ENCODE measurements at places on chromosomes 5 and 9.

DNA sequence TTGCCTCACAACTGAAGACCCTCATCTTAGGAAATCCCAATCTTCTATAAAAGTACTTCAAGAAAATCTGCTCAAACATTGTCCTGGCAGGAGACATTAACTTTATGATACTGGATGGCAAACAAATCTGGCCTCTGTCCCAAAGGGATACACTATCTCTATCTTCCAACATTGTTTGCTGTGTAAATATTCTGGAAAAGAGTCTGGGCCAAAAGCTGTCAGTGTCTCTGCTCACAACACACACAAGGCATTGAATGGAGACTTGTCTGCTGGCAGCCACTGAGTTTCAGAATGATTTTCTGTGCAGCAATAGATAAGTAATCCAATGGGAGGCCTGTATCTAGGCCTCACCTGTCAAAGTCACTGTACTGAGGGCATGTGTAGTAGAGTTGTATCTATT lies 471.1 kb downstream of the DMAC1 start:
- DNase-seq: no peak

GRCh38 chr5:34687269-34688011 lies 31.3 kb downstream of the RAI14 start:
- no peak for DNase-seq

- DNase-seq: no peak
Observed at GRCh38 chr9:123129423-123129822, 96.0 kb downstream of the GPR21 start.

GRCh38 chr5:173807181-173807655 lies 80.9 kb upstream of the CPEB4 start:
- DNase-seq: no peak

DNA sequence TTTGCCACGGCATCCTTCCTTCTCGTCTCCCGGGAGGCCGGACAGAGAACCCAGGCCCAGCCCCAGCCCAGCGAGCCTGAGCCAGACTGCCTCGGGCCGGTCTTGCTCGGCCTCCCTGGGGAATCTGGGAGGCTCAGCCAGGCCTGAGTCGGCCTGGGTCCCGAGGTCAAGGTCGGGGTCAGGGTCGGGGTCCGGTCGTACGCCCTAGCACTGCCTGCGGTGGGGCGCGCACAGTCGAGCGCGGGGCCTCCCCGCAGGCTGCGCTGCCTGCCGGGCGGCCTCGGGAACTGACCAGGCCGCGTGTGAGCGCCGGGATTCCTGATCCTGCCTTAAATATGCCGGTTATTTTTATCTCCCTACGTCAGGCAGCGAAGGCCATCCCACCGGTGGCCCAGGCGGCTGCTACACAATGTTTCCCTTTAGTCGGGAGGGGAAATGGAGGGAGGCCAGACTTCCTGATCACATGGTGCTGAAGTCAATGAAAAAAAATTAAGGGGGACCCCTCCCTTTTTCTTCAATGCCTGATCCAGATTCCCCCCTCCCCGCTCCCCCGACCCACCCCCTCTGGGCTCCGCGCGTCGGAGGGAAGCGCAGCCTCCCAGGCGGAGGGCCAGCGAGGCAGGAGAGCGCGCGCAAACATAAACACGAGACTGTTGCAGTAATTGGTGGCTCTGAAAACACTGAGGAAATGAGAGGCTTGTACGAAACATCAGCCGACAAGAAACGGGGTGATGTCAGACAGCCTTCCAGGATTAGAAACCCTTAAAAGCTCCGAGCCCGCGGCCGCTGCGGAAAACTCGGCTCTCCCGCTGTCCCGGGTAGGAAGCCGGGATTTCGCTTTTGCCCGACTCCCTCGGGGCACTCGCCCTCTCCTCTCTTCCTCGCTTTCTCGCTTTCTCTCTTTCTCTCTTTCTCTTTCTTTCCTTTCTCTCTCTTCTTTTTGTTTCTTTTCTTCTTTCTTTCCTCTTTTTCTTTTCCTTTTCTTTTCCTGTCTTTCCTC lies 148.2 kb upstream of the KLF4 start:
- DNase-seq: peak; percentile 94

GRCh38 chr9:30522486-30522885 lies 1862.0 kb upstream of the ACO1 start:
- no peak for DNase-seq

GRCh38 chr5:50476549-50476948 lies 35.5 kb upstream of the EMB start:
- DNase-seq: no peak

DNA sequence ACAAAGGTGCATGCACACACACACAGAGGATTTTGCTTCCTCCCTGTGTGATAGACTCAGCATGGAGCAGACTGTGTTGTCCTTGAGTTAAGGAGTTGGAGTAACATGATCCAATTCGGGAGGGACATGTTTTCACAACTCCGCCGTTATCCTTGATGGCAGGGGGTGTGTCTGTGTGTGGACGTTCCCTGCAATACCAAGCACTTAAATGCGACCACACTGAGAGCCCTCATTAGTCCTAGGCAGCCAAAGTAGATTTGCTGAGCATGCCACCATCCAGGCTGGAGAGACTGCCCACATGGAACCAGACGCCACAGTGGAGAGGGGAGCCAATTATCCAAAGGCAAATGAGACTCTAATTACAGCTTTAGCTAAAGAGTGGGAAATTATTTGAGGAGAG lies 140.1 kb downstream of the DOCK2 start:
- no peak for DNase-seq

DNA sequence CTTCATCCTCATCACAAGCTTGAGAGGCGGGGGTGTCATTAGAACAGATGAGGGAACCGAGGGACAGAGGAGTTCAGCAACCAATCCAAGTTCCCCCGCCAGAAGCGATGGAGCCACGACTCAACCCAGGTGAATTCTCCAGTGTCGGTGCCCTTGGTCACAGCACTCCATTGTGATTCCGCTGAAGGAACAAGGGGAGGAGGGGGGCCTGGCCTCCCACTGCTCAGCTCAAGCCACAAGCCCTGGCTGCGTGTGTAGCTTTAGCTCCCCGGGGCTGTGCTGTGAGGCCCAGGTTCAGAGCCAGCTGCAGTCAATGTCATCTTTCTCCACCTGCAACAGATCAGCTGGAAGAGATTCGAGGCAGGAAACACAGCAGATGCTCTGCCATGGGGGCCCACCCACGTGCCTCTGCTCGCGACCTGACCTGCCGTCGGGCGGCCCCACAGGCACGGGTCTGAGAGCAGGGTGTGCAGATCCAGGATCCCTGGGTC lies 72.6 kb downstream of the GTF3C4 start:
- DNase-seq: no peak

GRCh38 chr9:114621975-114622609 lies 11.0 kb downstream of the TMEM268 start:
- DNase-seq: peak; percentile 54

GRCh38 chr5:134536876-134537275 lies 11.4 kb downstream of the JADE2 start:
- no peak for DNase-seq

GRCh38 chr5:179161901-179162300 lies 101.7 kb downstream of the ZNF354C start:
- no peak for DNase-seq

DNA sequence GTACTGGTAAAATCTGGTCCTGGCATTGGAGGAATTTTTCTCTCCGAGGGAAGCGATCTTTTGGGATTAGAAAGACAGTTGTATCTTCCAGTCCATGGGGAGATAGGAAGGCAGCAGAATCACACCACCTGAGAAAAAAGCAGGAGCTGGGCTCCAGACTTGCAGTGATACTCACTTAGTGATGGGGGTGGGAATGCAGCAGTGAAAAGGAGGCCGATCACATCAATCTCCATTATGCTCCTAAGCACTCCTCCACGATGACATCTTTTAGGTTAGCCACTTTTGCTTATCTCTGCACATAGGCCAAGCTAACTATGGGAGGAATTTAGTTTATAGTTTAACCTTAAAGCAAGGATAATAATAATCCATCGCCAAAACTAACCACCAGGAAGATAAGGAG lies 219.0 kb downstream of the DMAC1 start:
- no peak for DNase-seq

DNA sequence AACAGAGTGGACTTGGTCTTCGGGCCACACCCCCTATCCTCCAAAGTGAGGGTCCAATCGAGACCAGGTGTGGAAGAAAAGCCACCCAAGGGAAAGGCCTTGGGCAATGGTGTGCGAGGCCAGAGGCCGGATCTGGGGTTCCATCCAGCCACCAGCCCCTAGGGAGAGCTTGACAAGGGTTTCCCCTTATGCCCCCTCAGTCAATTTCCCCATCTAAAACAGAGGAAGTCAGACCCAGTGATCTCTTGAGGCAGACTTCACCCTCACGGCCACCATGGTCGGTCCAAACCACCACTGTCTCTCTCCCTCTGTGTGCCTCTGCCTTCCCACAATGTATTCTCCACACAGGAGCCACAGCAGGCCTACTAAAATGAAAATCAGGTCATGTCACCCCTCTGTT lies 82.9 kb downstream of the C5orf15 start:
- no peak for DNase-seq

DNA sequence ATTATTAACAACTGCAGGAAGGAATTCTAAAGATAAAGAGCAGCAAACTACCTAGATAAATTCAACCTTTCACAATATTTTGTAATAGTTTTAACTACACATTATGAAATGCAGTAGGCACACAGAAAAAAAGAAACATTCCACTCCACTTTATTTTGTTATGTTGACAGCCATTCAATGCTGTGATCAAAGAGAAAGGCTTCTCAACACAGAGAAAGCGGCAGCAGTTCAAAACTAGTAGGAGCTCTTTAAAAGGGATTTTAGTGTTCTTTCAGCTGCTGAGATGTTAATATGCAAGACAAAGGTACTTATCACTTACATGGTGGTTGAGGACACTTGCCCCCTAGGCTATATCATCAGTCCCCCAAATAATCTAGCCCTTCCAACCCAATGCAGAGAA lies 11.6 kb downstream of the CEMIP2 start:
- no peak for DNase-seq

DNA sequence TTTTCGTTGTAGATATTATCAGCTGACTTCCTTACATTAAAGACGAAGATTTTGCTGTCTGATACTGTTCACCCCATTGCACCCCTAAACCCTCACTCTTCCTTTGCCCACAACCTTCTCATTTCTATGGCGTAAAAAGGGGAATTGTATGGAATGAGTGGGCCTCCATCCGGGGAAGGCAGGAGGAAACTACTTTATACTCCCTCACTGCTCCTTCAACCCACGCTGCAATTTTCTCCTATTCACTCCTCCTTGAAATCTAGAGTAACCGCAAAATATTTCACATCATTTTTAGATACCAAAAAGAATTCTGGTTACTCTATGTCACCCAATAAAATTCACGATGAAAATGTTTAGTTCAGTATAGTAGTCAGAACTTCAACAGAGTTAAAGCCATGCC lies 330.8 kb downstream of the DIRAS2 start:
- DNase-seq: no peak

GRCh38 chr9:137130176-137130755 lies 8.7 kb upstream of the GRIN1 start:
- no peak for DNase-seq

- no peak for DNase-seq
Observed at GRCh38 chr5:94802450-94802849, 184.0 kb downstream of the SLF1 start.

- no peak for DNase-seq
Observed at GRCh38 chr9:124947727-124948391, 7.0 kb upstream of the GOLGA1 start.

Measured in GM04504 (cell line).